ENCODE measurements at places on chromosomes 3 and 15.
A peak's percentile ranks its signal among the peaks of the same experiment; 100 is the strongest.

GRCh38 chr15:74865316-74865715, 7.8 kb downstream of the SCAMP2 start:
- no peak for DNase-seq

DNA sequence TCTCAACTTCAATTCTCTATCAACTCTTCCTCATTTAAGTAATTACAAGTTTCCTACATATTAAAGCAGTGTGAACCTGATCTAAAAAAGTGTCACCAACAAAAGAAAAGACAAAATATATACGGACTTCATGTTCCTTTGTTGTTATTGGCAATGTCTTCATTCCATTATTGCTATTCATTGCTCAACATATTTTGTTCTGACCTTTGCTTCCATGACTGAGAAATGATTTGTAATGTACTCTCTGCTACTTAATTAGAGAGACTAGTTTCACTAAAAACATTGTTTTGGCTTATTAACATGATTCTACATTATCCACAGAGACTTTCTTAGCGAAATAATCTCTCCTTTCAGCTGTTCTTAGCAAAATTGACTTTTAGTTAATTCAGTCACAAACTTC, 657.2 kb upstream of the ROBO1 start:
- DNase-seq = no peak

GRCh38 chr3:194206320-194206719, 70.4 kb downstream of the HES1 start:
- DNase-seq = no peak

GRCh38 chr3:106277731-106278130, 408.9 kb upstream of the CBLB start:
- DNase-seq = no peak

GRCh38 chr15:65329984-65330735, 25.7 kb downstream of the RNU5B-1 start:
- DNase-seq = no peak

- DNase-seq = no peak
Observed at GRCh38 chr3:191253089-191253799, 54.2 kb downstream of the OSTN start.

DNA sequence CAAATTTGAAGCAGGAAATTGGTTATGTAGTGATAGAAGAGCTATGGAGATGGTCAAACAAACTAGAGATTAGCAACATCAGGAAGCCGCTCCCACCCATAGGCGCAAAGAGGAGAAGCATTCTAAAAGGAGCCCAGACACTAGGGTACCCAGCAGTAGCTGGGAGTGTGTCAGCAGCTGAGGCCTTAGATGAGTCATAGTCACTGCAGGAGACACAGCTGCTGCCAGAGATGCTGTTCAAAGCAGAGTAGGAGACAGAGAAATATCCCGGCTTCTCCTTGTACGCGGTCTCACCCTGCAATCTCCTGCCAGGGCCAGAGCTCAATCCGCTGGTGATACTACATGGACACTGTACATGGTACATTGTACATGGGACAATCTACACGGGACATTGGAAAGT, 61.9 kb downstream of the VGLL3 start:
- DNase-seq = no peak

- no peak for DNase-seq
Observed at GRCh38 chr3:9957214-9957613, 5.0 kb upstream of the PRRT3 start.

GRCh38 chr3:151875759-151876158, 2.3 kb downstream of the SUCNR1 start:
- DNase-seq = no peak

DNA sequence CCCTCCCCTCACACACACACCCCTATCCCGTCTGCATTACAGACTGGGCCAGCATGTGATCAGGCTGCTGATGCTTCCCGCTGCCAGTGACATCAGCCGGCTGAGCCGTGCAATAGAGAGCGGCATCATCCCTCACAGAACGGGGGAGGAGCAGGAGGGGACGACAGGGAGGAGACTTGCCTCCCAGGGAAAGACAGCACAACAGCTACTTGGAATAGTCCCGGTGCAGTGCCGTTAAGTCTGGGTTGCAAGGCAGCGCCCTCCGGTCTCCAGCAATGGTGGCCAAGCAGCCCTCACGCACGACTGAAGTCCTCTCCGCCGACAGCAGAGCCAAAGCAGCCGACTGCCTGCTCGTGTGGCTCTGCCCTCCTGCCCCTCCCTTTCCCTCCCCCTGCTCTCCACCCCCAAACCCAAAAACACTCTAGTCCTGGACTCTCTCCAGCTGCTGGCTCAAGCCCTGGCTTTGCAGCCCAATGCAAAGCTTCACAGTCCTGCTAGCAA, 31.5 kb upstream of the RPS17 start:
- no peak for DNase-seq

GRCh38 chr3:119560160-119560559, 746 bp upstream of the CD80 start:
- no peak for DNase-seq

GRCh38 chr15:31305796-31306425, 20.7 kb upstream of the KLF13 start:
- DNase-seq = no peak

- no peak for DNase-seq
Observed at GRCh38 chr3:106343811-106344210, 475.0 kb upstream of the CBLB start.

DNA sequence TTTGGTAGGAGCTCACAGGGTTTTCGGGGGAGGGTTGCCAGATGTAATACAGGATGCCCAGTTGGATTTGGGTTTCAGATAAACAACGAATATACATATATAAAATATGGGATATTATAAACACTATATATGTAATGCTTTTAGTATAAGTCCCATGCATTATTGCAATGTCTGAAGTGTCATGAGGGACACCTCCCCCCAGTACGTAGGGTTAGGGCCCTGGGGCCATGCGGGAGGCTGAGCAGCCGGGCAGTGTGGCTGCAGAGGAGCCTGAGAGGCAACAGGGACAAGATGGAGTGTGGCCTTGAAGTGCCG, 148.9 kb downstream of the SMAD6 start:
- no peak for DNase-seq

- no peak for DNase-seq
Observed at GRCh38 chr15:97976766-97977503, 16.4 kb downstream of the ARRDC4 start.

DNA sequence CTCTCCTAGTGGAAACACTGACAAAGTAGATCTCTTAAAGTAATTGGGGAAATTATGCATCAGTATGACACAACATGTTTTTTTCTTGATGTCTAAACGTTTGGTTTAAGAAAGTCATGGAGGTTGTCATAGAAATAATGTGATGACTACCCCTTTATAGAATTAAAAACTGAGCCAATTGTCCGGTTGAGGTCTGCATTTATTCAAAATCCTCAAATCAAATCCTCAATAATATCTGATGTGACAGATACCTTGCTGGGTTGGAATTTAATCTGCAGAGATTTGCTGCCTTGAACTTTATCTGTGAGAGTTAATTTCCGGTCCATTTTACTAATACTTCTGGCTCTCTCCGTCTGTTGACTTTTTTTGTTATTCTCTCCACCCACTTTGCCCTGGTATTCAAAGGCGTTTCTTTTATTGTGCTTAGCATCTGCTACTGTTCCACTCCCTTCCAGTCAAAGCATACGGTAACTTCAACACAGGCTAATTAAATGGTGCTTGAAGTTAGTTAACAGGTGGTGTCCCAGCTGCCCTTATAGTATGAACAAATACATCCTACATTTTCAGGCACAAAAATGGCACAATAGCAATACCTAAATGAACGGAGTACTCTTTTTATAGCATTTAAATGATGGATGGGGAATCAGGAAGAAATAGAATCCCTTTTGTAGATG, 628.3 kb downstream of the ROBO1 start:
- DNase-seq = no peak

DNA sequence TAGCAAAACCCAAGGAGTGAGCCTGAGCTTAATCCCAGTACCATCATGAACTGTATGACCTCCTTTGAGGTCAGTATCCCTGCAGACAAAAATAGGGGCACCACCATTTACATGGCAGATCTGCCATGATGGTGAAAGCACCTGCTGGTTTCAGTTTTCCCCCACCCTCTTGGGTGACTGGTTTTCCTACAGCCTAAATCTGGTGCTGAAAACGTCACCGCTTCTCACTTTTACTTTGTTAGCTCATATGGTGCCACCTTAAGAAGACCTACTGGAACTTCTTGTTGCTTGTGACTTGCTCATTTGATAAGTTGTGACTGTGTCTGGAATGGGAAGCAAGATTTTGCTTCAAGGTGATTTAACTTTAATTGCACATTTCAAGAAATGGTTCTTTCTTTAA, 5.1 kb downstream of the PPP1R2 start:
- no peak for DNase-seq

GRCh38 chr15:80939216-80939615, 50.4 kb downstream of the MESD start:
- DNase-seq = no peak

GRCh38 chr15:62849316-62850106, 193.0 kb upstream of the TPM1 start:
- DNase-seq = no peak

GRCh38 chr3:27943106-27943505, 221.0 kb upstream of the EOMES start:
- no peak for DNase-seq

- DNase-seq = no peak
Observed at GRCh38 chr3:25461946-25462345, 33.9 kb downstream of the RARB start.

- no peak for DNase-seq
Observed at GRCh38 chr3:71710906-71711494, 14.2 kb downstream of the EIF4E3 start.

- no peak for DNase-seq
Observed at GRCh38 chr3:54826251-54826691, 101.6 kb downstream of the LRTM1 start.

GRCh38 chr3:52721730-52722008, 15.8 kb downstream of the SPCS1 start:
- no peak for DNase-seq

GRCh38 chr3:150251187-150252062, 156.7 kb upstream of the TSC22D2 start:
- DNase-seq = no peak

DNA sequence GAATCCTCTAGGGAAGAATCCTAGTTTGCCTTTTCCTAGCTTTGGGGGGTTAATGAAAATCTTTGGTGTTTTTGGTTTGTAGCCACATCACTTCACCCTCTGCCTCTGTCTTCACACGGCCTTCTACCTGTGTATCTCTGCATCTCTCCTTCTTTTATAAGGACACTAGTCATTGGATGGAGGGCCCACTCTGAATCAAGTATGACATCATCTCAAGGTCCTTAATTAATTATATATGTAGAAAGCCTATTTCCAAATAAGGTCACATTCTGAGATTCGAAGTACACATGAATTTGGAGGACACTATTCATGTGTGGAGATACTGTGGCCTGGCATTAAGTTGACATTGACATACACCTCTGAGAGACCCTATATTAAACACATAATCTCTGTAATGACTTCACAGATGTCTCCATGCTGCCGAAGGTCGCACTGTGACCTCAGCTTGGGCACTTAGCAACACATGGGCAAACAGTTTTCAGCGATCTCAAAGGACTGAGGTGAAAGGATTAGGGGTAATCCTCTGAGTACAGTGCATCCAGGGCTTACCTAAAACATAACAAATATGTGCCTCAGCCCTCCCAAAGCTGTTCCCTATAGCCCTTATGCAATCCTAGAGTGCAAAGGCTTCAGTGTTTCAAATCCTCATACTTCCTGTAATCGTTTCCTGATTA, 446.0 kb downstream of the FGF12 start:
- no peak for DNase-seq

GRCh38 chr3:126304704-126305103, 52.5 kb downstream of the KLF15 start:
- no peak for DNase-seq

- no peak for DNase-seq
Observed at GRCh38 chr15:95254263-95254662, 1022.9 kb downstream of the MCTP2 start.

- no peak for DNase-seq
Observed at GRCh38 chr3:190338717-190339116, 16.5 kb upstream of the CLDN1 start.

DNA sequence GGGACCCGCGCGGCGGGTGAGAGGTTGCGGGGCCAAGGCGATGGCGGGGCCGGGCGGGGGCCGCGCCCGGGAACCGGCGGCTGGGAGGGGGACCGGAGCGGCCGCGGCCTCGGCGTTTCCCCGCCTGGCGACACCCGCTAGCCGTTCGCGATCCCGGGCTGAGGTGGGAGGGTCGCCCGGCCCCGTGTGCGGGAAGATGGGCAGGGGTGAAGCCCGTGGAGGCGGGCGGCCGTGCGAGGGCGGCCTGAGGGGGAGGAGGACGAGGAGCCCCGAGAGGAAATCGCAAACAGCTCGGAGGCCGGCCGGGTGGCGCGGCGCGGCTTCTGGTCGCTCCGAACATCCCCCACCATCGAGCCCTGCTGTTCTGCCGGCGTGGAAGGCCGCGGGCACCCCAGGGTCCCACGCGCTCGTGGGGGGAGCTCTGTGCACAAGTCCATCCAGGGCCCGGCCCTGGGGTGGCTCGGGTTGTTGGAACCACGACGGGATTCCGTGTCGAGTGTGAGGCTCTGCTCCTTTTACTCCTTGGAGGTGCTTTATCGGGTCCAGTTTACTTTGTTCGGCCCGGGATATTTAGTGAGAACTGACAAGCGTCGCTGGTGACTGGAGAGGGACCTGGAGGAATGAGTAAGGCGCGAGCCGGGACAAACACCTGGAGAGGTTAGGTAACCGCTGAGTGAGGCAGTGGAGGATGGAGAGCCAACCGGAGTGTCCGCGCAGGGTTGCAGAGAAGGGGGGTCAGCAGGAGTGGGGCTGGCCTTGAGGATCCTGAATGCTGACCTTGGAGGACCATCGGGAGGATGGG, 728 bp downstream of the CRTC3 start:
- DNase-seq = peak; percentile 82

DNA sequence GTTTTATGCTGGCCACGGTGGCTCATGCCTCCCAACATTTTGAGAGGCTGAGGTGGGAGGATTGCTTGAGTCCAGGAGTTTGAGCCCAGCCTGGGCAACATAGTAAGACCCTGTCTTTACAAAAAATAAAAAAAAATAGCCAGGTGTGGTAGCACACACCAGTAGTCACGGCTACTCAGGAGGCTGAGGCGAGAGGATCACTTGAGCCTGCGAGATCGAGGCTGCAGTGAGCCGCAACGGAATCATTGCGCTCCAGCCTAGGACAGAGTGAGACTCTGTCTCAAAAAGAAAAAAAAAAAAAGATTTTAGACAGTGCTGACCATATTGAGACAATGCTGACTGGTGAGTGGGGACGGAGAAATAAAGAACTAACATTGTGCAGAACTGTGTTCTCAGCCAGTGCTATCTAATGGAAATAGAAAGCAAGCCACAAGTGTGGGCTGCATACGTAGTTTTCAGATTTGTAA, 67.2 kb downstream of the ST6GAL1 start:
- DNase-seq = no peak

DNA sequence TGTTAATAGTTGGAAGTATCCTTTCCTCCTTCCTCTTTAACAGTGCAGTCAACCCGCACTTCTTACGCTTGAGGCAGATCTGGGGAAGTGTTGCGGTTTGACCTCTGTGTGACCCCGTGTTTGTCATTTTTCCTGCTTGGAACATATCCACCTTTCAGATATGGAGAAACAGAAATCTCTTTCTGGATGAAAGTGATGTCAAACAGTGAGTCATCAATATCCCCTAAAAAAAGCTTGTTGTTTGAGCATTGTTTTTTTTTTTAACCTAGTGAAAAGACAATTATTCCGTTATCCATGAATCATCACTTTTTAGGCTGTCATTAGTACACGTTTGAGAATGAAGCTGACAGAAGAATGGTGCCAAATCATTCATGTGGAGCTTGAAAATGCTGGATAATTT, 293.7 kb downstream of the ARPP21 start:
- no peak for DNase-seq

All from activated CD8-positive, alpha-beta memory T cell treated with anti-CD3 and anti-CD28 coated beads, Interleukin-2, amount 50 U/mL, for 48 hours (primary cell).